ENCODE measurements at places on chromosomes 2 and 18. TPM values are rescaled to one million over a fixed set of nuclear protein-coding genes. Genes with fewer than 3 reads are reported as not detected.

STARD6 gene
- not detected for total RNA-seq

DNA sequence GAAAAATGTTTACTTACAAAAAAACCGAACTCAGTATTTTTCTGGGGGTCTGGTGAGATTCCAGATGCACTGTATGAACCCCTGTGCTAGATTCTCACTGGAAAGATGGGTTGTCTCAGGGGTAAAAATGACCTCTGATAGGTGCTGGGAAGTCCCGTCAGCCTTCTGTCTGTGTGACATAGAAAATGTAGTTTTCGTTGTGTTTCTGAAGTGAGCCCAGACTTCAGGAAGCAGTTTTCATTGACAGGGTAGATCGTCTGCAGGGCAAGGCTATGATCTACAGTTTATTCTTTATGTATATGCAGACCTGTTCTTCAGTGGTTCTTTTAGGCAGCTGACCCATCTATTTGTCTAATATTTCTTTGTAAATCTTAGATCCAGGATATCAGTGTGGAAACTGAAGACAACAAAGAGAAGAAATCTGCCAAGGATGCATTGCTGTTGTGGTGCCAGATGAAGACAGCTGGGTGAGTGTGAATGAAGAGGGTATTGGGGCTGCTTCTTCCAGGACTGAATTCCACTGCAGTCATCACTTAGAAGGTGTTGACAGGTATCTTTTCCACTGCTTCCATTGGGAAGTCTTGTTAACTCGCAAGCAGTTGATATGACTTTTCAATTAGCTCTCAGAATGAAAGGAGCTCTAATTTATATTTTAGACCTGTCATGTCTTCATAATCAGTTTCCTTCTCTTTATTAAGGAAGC, 107.5 kb upstream of the EML6 start:
- H3K36me3 ChIP-seq: peaks cover 9% of the 10 kb centered on the region
- no peak for DNase-seq
- H3K4me3 ChIP-seq: no peak overlapping the region
- peaks cover 19% of the 10 kb centered on the region for H3K4me1 ChIP-seq

- H3K27me3 ChIP-seq: no peaks in the 10 kb centered on the region
- DNase-seq: no peak
- H3K4me1 ChIP-seq: peaks cover 19% of the 10 kb centered on the region
- peak overlapping the region; percentile 21 for H3K27ac ChIP-seq
- no peaks in the 10 kb centered on the region for H3K36me3 ChIP-seq
- H3K4me3 ChIP-seq: no peak overlapping the region
Measured at GRCh38 chr2:65377556-65378192, 54.7 kb downstream of the SPRED2 start.

DNA sequence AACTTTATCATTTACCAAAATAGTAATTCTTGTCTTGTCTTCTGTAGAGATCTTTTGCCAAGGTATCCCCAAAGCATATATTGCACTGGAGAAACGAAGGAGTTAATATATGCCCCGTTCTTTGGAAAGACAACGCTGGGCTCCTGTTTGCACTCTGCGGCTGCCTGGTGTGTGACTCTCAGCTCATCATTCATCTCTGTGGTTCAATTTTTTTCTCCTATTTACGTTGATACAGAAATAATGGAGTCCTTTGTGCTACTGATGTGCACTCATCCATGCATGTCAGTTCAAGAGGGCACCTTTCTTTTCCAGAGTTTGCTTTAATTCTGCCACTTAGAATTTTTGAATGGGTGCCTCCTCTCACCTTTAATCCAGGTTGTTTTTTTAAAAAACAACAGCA, 655.5 kb downstream of the DCDC2C start:
- H3K4me1 ChIP-seq: no peaks in the 10 kb centered on the region
- no peaks in the 10 kb centered on the region for H3K36me3 ChIP-seq
- peak; percentile 15 for DNase-seq
- H3K27me3 ChIP-seq: no peaks in the 10 kb centered on the region

DNAJC5G gene
- total RNA-seq: 2.1 TPM

DNA sequence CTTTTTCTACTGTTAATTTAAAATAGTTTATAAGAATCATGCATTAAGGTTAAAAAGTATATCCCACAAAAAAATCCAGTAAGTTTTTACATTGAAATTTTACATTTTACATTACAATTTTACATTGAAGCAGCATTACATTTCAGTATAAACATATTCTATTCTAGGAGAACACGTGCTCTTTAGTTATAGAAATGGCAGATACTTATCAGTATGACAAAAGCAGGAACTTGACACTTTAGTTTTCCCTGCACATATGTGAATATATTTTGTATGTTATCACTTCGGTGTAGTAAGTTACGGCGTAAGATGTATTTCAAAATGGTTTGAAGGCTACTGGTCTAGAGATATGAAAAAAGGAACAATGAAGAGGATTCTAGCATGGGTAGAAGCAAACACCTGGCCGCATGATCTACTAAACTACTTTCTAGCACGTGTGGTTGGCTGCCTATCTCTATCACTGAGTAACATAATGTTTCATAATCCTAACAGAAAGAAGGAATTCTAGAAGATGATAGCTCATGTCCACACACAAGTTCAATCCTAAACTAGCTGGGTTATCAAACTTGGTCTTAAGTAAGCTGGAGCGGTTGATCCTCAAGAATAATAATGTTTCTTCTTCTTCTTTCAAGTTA, 5.4 kb downstream of the IMMT start:
- no peak overlapping the region for H3K4me3 ChIP-seq
- no peak overlapping the region for H3K27ac ChIP-seq
- H3K36me3 ChIP-seq: no peaks in the 10 kb centered on the region
- no peaks in the 10 kb centered on the region for H3K27me3 ChIP-seq

CERKL gene
- total RNA-seq: not detected

- DNase-seq: peak; percentile 14
- no peak overlapping the region for H3K4me3 ChIP-seq
- H3K27me3 ChIP-seq: no peaks in the 10 kb centered on the region
- no peaks in the 10 kb centered on the region for H3K36me3 ChIP-seq
- no peaks in the 10 kb centered on the region for H3K4me1 ChIP-seq
Measured at GRCh38 chr2:212665948-212666347, 127.3 kb upstream of the ERBB4 start.

ADI1 gene
- total RNA-seq: 65.1 TPM

Measured in thyroid gland (tissue), 4 donors.